ENCODE measurements at places on chromosomes 11 and 22.

GRCh38 chr11:696955-697491 is 1.4 kb downstream of the TMEM80 start:
- DNase-seq: no peak

- no peak for DNase-seq
These were observed 19.1 kb downstream of the SYT13 start for GRCh38 chr11:45267052-45267451.

DNA sequence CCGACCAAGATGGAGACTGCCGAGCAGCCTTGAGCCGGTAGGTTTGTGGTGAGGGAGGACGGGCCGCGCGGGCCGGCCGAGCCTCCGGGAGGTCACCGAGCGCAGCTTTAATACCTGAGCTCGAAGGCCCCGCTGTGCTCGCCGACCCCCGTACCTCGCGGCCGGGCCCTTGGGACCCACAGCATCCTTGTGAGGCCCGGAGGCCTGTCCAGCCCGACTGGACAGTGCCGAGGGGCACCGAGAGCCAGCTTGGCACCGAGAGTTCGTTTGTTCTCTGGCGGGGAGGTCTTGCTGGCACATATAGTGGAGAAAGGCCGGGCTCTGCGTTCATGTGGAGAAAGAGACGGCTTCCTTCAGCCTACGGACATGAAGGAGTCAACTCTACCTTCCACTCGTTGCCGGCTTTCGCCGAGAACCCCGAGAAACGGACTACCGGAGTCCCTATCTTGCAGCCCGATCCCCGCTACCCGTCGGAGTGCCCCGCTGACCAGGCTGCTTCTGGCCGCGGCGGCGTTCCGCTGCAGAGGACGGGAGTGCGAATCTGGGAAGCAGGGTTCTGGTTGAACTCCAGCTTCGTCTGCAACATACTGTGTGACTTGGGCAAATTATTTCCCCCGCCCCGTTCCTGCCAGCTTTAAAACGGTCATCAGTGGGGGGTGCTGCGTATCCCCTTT is 349 bp downstream of the TSSC4 start:
- no peak for DNase-seq

DNA sequence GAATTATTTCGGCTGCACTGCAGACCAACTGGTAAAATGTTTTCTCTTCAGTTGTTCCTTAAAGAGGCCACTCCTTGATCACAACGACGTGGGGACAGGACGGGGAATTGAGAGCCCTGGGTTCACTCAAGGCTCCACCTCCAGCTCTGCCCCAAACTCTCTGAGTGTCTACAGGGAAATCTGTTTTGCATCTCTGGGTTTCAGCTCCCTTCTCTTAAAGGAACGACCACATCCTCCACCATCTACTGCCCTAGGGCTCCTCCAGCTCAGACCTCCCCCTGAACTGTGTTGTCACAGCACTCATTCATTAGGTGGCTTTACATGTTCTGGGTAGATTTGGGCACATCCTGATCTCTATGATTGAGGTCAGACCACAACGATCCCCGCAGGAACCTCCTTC is 5.1 kb upstream of the PPFIA1 start:
- no peak for DNase-seq

GRCh38 chr11:14703731-14704130 is 60.1 kb downstream of the PDE3B start:
- no peak for DNase-seq

DNA sequence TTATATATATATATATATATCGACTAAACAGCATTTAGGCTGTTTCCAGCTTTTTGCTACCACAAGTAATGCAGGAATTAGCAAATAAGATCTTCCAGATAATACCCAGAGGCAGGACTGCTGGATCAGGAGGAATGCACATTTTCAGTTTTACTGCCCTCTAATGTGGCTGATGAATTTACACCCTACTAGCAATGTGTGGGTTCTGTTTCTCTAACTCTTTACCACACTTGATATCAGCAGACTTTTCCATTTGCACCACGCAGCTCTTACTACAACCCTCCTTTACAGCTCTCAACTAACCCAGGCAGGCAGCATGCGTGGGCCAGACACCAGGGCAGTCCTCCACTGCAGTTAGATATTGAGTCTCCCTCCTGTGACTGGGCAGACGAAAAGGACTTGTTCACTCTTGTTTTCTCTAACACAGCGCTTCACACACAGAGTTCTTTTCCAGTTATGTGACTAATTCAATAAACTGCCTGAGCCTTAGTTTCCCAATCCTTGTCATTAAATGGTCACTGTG is 67.7 kb downstream of the IGLL5 start:
- DNase-seq: no peak

- DNase-seq: no peak
These were observed at the start of gene PLAAT2 for GRCh38 chr11:63563201-63564055. Gene PLAAT2 (minus strand): TSS chr11:63563379. CDS start chr11:63563324, 55 bp downstream.

- no peak for DNase-seq
These were observed 142.2 kb downstream of the ST3GAL4 start for GRCh38 chr11:126497581-126498122.

DNA sequence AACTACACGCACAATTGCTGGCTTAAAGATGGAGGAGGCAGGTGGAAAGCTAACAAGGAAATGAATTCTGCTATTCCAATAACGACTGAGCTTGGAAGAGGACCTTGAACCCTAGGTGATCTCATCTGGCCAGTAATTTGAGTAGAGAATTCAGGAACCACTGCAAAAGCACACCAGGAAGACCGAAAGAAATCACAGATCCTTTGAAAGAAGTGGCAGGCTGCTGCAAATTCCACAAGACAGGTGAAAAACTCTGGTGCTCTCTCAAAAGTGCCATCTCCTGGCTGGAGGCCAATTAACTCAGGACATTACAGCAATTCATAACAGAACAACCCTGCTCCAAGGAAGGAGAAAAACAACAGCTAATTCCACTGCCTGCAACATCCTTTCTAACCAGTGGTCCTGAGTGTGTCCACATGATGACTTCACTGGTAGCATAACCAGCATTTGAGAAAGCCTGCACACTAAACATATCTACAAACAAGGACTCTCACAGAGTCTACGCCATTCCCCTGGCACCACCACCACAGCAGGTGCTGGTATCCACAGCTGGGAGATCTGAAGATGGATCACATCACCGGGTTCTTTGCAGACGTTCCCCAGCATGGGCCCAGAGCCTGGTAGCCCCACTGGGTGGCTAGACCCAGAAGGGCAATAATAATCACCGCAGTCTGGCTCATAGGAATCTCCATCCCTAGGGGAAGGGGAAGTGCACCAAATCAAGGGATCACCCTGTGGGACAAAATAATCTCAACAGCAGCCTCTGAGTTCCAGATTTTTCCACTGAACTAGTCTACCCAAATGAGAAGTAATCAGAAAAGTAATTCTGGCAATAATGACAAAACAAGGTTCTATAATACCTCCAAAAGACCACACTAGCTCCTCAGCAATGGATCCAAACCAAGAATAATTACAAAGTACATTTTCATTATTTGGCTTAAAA is 44.9 kb upstream of the CLTCL1 start:
- DNase-seq: no peak

DNA sequence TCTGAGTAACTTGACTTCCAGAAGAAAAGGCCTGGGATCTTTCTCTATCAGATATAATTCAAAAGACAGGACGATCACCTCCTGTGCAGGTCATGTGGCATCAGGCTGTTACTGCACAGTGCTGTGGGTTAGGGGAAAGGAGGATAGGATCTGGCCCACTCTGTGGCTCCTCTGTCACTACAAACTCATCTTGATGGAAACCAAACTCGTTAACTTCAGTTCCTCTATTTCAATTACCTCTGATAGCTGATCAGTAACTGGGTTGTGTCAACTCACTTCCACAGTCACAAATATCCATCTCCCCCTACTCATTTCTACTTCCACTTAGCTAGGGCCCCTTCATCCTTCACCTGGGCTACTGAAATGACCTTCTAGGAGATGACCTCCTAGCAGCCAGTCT is 95.2 kb downstream of the RCN1 start:
- DNase-seq: no peak

- no peak for DNase-seq
These were observed 435.1 kb upstream of the DDI1 start for GRCh38 chr11:103601225-103601846.

GRCh38 chr11:20874358-20874757 is 205.0 kb downstream of the NELL1 start:
- no peak for DNase-seq

GRCh38 chr11:11848891-11849746 is 7.3 kb downstream of the USP47 start:
- peak; percentile 49 for DNase-seq

DNA sequence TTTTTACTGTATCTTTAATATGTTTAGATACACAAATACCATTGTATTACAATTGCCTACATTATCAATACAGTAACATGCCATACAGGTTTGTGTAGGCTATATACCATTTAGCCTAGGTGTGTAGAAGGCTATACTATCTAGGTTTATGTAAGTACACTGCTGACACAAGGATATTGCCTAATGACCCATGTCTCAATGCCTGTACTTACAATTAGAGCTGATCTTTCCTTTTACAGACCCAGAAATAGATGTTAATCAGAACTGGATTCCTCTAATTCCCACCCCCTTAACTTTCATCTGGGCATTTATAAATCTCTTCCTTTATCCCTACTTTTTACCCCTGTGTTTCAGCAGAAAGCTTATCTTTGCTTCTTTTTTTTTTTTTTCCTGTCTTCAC is 229.5 kb downstream of the METTL15 start:
- DNase-seq: no peak

- no peak for DNase-seq
These were observed 45.5 kb downstream of the PIWIL3 start for GRCh38 chr22:24728790-24729637.

- DNase-seq: no peak
These were observed 279.1 kb downstream of the BRD1 start for GRCh38 chr22:49548356-49549202.

DNA sequence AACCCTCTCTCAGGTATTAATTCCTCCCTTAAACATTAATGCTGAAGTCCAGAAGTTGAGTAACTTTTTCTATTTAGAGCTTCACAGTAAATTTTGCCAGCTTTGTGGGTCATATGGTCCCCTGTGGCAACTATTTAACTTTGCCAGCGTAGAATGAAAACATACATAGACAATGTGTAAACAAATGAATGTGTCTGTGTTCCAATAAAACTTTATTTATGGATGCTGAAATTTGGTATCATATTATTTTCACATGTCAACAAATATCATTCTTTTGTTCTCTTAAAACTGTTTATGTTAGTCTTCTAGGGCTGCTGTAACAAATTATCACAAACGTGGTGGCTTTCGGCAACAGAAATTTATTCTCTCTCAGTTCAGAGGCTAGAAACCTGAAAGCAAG is 85.1 kb downstream of the TMEM135 start:
- no peak for DNase-seq
